ENCODE measurements at places on chromosomes 3 and 15. TPM values are rescaled to one million over a fixed set of nuclear protein-coding genes. Genes with fewer than 3 reads are reported as not detected.

- H3K36me3 ChIP-seq = no peaks in the 10 kb centered on the region
- H3K27me3 ChIP-seq = no peaks in the 10 kb centered on the region
- DNase-seq = no peak
- no peaks in the 10 kb centered on the region for H3K4me1 ChIP-seq
Measured at GRCh38 chr15:50261981-50262380, 3.5 kb downstream of the HDC start.

GRCh38 chr3:120163026-120163425 lies 68.8 kb upstream of the GSK3B start:
- no peaks in the 10 kb centered on the region for H3K4me1 ChIP-seq
- H3K27ac ChIP-seq = no peak overlapping the region
- no peak for DNase-seq
- no peak overlapping the region for H3K4me3 ChIP-seq
- H3K27me3 ChIP-seq = no peaks in the 10 kb centered on the region

RTP4 gene
- 5.3 TPM for total RNA-seq

DNA sequence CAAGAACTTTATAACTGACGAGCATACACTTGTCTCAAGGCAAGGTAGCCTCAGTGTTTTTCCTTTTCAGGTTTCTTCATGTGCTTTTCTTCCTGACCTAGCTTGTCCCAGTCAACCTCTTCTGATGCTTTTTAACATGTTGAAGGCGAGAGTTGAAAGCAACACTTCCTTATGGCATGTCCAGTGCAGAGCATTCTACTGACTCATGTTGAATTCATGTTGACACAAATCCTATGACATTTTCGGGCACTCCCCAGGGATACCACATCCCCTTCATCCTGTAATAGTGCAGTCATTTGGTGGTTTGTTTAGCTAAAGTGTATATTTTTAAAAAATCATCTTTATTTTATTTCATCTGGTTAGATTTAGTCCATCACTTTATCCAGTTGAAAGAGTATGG lies 75.9 kb upstream of the CBLB start:
- no peak for DNase-seq
- H3K4me1 ChIP-seq = no peaks in the 10 kb centered on the region
- H3K27ac ChIP-seq = no peak overlapping the region

SUSD5 gene
- 0.17 TPM for total RNA-seq

GRCh38 chr3:37812499-37812896 lies 49.2 kb upstream of the CTDSPL start:
- H3K27me3 ChIP-seq = no peaks in the 10 kb centered on the region
- H3K4me1 ChIP-seq = no peaks in the 10 kb centered on the region
- no peak overlapping the region for H3K4me3 ChIP-seq
- H3K27ac ChIP-seq = peak overlapping the region; percentile 33

GRCh38 chr15:29988701-29989100 lies 94.1 kb upstream of the GOLGA8J start:
- no peak for DNase-seq
- H3K27me3 ChIP-seq = no peaks in the 10 kb centered on the region
- H3K4me3 ChIP-seq = no peak overlapping the region
- H3K27ac ChIP-seq = no peak overlapping the region
- H3K4me1 ChIP-seq = no peaks in the 10 kb centered on the region
- H3K36me3 ChIP-seq = no peaks in the 10 kb centered on the region

CSPG4 gene
- 12.7 TPM for total RNA-seq

CCR4 gene
- total RNA-seq = 0.49 TPM

POC1A gene
- total RNA-seq = 33.7 TPM

DNA sequence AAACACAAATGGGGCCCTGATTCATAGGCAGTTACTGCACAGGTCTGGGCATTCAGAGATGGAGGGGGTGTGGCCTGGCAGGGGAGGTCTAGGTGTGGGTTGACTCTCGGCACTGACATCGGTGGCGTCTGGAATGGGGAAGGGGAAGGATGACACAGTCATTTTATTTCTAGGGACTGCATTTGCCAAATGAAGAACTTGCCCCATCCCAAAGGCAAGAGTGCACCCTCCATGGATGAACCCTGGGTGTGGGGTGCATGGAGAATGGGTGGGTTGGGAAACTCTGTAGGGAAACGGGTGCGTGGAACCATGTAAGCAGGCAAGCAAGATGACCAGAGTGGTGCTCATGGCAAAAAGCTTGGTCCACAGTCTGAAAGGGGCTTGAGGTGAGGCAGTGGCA lies 24.5 kb downstream of the SLC6A20 start:
- H3K36me3 ChIP-seq = no peaks in the 10 kb centered on the region
- no peak overlapping the region for H3K4me3 ChIP-seq
- peaks cover 11% of the 10 kb centered on the region for H3K4me1 ChIP-seq
- no peaks in the 10 kb centered on the region for H3K27me3 ChIP-seq

PATL2 gene
- total RNA-seq = 1.2 TPM

- H3K4me1 ChIP-seq = no peaks in the 10 kb centered on the region
- H3K4me3 ChIP-seq = no peak overlapping the region
- DNase-seq = no peak
- no peaks in the 10 kb centered on the region for H3K36me3 ChIP-seq
- H3K27ac ChIP-seq = no peak overlapping the region
- H3K27me3 ChIP-seq = no peaks in the 10 kb centered on the region
Measured at GRCh38 chr3:55659701-55660100, 172.6 kb upstream of the WNT5A start.

DNA sequence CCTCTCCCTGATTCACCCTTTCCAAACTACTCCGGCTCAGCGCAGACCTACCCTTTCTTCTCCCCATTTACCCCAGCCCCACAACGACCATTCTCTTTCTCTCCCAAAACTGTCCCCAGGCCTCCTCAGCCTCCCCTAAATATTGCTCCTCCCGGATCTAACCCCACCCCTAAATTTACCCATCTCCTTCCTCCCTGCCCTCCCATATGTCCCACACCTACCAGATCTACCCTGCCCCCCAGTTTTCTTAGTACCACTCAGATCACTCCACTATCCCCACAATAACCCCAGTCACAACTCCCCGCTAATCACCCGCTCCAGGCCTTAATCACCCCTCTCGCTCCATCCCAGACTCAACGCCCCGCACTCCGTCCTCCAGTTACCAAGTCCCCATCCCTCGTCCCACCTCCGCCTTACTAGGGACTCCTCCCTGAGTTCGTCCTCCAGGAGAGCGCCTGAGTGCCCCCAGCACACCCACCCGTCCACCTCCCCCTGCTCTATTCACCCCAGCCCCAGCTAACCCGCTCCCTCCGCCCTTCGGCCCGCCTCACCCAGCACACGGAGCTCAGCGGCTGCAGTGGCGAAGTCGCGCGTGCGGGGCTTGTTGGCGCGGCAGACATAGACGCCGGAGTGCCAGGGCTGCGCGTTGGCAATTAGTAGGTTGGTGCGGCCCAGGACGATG lies 18.6 kb upstream of the IGDCC3 start:
- H3K4me3 ChIP-seq = no peak overlapping the region
- H3K4me1 ChIP-seq = no peaks in the 10 kb centered on the region
- no peaks in the 10 kb centered on the region for H3K36me3 ChIP-seq
- DNase-seq = no peak

- no peak overlapping the region for H3K27ac ChIP-seq
- peaks cover 6% of the 10 kb centered on the region for H3K4me1 ChIP-seq
- no peak overlapping the region for H3K4me3 ChIP-seq
- H3K36me3 ChIP-seq = no peaks in the 10 kb centered on the region
- DNase-seq = no peak
Measured at GRCh38 chr15:58632789-58633188, 116.7 kb downstream of the ADAM10 start.

GUCA1C gene
- not detected for total RNA-seq

MRPL47 gene
- 37.3 TPM for total RNA-seq

CYP1A1 gene
- not detected for total RNA-seq

- H3K27me3 ChIP-seq = no peaks in the 10 kb centered on the region
- peak overlapping the region; percentile 70 for H3K4me3 ChIP-seq
- DNase-seq = no peak
- peaks cover 16% of the 10 kb centered on the region for H3K4me1 ChIP-seq
- H3K36me3 ChIP-seq = no peaks in the 10 kb centered on the region
Measured at GRCh38 chr3:195269375-195270078, 1.4 kb downstream of the XXYLT1 start.

DNA sequence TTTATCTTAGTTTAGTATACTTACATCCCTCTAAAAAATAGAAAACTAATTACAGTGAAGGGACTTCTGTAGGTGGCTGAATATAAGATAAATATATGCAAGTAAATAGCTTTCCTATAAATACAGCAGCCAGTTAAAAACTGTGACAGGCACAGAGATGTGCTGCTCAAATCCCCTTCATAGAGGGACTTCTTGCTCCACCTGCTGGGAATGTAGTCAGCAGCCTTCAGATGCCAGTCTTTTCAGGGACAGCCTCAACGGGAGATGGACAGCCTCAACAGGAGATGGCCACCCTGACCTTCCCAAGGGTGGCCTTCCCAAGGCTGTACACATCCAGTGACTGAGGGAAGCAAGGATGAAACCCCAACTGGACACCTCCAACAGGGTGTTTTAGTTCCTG lies 15.7 kb upstream of the PRR23E start:
- no peaks in the 10 kb centered on the region for H3K4me1 ChIP-seq
- DNase-seq = peak; percentile 22
- H3K36me3 ChIP-seq = no peaks in the 10 kb centered on the region
- H3K27ac ChIP-seq = no peak overlapping the region

DNA sequence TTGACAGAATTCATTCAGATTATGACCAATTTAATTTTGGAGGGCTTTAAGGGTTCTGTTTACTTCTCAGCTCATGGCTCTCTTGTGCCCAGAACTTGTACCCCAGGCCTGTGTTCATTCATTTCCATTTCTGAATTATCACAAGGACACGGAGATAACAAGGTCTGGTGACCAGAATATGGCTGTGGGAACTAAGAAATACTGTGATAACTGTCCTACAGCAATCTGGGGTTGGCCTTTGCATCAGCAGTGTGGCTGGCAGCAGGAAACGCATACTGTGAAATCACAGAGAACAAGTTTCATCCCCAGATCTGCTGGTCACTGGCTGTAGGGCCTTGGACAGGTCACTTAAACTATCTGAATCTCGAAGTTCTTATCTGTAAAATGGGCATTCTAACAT lies 41.8 kb upstream of the TPM1 start:
- H3K36me3 ChIP-seq = no peaks in the 10 kb centered on the region
- no peak overlapping the region for H3K27ac ChIP-seq
- H3K4me1 ChIP-seq = no peaks in the 10 kb centered on the region
- no peak overlapping the region for H3K4me3 ChIP-seq
- DNase-seq = no peak

TBC1D23 gene
- total RNA-seq = 35.6 TPM

ISG20 gene
- total RNA-seq = 60.5 TPM

DNA sequence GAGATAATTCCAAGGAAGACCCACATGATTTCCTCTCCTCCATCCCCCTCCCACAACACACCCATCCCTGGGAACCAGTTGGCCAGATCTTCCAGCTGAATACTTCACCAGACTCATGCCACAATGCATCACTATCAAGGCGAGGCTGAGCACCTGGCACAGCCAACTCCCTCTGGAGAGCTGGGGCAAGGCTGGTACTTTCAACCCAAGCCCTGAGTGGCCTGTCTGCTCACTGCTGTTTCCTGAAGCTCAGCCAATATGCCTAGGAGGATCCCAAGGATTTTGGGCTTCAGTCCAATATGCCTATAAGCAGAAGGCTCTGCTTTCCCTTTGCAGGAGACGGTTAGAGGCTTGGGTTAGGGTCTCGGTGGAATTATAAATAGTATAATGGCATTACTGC lies 90.9 kb upstream of the NEO1 start:
- H3K4me3 ChIP-seq = no peak overlapping the region
- peak overlapping the region; percentile 61 for H3K27ac ChIP-seq
- no peaks in the 10 kb centered on the region for H3K4me1 ChIP-seq

DNA sequence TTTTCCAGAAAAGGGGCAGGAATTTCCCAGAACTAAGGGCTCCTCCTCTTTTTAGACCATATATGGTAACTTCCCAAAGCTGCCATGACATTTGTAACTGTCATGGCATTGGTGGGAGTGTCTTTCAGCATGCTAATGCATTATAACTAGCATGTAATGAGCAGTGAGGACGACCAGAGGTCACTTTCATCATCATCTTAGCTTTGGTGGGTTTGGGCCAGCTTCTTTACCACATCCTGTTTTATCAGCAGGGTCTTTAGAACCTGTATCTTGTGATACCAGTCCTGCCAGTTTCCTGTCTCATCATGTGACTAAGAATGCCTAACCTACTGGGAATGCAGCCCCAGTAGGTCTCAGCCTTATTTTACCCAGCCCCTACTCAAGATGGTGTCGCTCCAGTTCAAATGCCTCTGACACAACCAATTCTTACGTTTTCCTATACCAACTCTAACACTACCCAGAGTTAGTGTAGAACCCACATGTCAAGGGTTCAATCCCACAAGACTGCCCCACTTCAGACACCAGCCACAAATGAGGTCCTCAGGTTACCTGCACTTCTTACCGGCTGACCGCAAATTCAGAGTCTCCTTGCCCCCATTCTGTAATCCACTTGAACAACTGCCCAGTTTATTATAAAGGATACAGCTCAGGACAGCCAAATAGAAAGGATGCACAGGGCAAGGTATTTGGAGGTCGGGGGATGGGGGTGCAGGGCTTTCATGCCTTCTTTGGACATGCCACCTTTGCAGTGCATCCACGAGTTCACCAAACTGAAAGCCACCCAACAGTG lies 17.7 kb downstream of the FOXB1 start:
- no peak for DNase-seq
- no peaks in the 10 kb centered on the region for H3K27me3 ChIP-seq
- H3K27ac ChIP-seq = no peak overlapping the region
- H3K4me1 ChIP-seq = no peaks in the 10 kb centered on the region
- no peak overlapping the region for H3K4me3 ChIP-seq

GRCh38 chr3:127789990-127790881 lies 32.1 kb downstream of the MGLL start:
- DNase-seq = no peak
- no peaks in the 10 kb centered on the region for H3K36me3 ChIP-seq
- H3K4me1 ChIP-seq = peaks cover 12% of the 10 kb centered on the region
- peak overlapping the region; percentile 5 for H3K27ac ChIP-seq
- no peak overlapping the region for H3K4me3 ChIP-seq
- no peaks in the 10 kb centered on the region for H3K27me3 ChIP-seq

DNA sequence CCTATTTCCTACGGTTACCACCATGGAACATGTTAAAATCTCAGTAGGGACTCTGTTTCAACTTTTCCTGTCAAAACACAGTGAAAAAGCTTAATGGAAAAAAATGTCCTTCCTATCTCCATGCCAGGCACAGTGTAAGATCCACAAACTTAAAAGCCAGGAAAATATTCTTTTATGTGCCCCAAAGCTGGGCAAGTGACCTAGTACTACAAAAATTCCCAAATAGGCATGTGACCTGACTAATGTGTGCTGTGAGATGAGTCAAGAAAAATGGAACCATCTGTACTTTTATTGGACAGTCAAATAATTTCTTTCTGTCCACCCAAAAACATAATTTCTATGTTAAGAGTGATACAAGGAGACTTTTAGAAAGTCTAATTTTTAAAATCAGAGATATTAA lies 406.0 kb downstream of the ZBTB20 start:
- no peak overlapping the region for H3K27ac ChIP-seq
- no peaks in the 10 kb centered on the region for H3K27me3 ChIP-seq

Measured in colonic mucosa (tissue), 4 donors.